ENCODE measurements at places on chromosomes 6 and 20.

GRCh38 chr20:17668432-17668831 lies 13.6 kb downstream of the RRBP1 start:
- no peak for DNase-seq

DNA sequence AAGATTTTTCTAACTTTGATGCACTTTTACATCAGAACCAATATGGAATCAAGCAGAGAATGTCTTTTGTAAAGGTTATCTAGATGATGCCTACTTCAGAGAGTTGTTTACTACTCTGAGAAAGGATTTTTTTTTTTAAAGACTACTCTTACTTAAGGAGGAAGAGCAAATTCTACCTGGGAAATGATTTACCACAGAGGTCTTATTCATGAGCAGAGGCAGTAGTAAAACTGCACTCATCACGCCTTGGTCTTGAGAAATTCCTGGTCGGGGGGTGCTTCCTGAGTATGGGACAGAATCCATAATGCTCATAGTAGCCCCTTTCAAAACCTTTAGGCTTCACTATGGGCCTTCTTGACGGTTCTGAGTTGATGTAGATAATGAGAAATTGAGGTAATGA lies 241.8 kb upstream of the PREP start:
- DNase-seq, result no peak

DNA sequence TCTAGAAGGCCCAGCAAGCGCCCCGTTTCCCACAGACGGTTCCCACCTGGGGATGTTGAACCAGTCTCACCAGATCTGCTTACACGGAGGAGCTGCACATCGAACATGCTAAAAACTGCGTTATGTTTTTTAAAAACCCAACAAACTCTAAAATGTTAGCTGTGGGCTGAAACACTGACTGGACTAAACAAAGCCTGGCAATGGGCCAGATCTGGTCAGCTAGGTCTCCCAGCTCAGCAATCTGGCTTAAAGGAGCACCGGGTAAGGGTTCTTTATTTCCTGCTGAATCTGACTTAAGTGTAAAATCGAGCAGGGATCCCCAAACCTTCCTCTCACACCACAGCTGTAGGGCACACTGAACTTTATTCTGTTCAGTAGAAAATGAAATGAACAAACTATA lies 156.9 kb downstream of the FOXC1 start:
- DNase-seq, result no peak

GRCh38 chr20:46870041-46870440 lies 24.6 kb upstream of the EYA2 start:
- no peak for DNase-seq

DNA sequence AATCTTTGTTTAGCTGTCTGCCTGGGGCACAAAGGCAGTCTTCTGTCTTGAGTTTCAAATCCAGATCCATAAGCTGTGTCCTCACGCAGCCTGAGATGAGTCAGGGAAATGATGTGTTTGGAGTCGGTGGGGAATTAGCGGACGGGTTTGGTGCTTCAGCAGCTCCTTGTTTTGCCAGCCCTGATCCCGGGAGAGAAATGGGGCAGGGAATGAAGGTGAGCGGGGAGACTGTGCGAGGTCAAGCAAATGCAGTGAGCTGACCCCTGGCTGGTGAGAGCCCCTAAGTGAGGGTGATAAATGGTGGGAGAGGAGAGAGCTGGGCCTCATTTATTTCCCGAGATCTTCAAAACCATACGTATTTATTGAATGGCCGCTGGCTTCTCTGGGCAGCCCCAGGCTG lies 21.6 kb downstream of the DUSP22 start:
- DNase-seq, result no peak

GRCh38 chr20:36116807-36117441 lies 37.6 kb upstream of the EPB41L1 start:
- DNase-seq, result no peak

DNA sequence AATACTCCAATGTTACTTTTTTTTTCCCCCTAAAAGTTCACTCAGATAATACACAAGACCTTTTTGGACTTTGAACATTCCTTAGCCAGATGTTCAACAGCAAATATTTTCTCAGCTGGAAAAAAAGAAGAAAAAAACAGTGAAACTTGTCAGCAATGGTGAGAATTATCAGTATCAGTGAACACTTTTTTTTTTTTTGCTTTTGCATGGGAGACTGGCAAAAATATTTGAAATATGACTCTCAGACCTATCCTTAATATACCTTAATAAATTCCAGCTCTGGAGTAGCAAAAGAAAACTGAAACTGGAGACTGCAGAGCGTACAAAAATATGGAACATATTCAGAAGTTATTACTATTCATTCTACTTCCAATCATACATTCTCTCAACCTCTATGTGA lies 92.3 kb downstream of the RFPL4B start:
- no peak for DNase-seq

- DNase-seq, result no peak
These were observed 28.2 kb downstream of the ISM1 start for GRCh38 chr20:13249118-13249797.

DNA sequence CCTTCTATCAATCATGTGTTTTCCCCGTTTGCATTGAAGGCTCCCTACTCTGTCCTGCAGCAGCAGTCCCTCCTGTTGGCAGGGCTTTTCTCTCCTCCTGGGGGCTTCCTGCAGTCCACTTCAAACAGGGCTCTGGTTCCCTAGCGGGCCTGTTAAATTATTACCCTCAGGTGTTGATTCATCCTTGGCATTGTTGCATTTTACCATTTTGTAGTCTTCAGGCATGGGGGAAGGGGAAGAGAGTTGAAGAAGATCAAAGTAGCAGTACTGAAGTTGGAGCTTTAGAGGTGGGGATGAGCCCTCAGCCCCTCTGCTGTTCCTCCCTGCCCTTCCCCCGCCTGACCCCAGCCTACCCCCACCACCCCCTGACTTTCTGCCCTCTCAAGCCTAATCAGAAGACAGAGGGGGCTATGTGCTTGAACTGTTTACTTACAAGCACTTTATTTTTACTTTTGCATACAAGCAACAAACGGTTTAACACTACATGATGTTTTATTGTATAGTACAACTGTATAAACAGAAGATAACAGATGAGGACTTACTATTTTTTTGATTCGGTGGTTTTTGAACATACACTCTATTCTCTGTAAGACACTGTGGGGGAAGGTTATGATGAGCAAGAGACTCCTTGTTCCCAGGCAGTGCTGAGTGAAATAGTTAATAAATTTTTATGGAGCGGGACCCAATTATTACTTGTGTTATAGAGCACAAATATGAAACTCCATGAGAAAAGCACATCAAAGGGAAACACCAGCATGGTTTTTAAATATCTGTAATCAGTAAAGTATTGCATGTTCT lies 169.7 kb downstream of the EYA4 start:
- no peak for DNase-seq

- DNase-seq, result no peak
These were observed 134.0 kb upstream of the HCRTR2 start for GRCh38 chr6:55040102-55040848.

DNA sequence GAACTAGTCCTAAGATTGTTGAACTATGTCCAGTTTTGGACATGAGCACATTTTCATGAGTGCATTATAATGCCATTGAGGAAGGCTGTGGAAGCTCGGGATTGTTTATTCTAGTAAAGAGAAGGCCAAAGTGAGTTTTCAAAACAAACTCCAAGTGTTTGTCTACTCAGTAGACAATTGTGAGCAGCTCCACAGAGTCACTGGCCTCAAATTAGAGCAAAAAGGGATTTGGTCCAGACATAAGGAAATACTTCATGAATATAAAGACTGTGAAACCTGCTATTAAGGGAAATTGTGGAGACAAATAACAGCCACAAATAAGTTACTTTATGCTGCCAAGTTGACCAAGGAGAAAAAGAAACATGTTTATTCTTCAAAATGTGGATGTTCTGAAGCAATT lies 42.6 kb upstream of the PREP start:
- no peak for DNase-seq

DNA sequence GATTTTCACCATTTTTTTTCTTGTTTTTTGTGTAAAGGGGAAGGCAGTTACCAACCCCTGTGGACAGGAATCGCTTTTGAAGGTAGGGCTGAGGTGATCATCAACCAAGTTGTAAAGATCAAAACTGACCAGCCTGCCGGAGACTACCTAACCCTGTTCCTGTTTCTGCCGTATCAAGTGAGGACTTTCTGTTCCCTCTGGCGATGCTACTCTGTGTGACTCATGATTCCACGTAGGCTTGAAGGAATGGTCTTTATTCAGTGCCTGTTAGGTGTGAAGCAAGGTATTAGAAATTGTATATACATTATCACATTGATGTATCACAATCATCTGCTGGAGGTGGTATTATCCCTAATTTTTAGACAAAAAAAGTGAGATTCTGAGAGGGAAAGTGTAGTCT lies 161.3 kb downstream of the SOX4 start:
- DNase-seq, result no peak

- no peak for DNase-seq
These were observed 1830.0 kb upstream of the DEFB115 start for GRCh38 chr20:29427201-29428060.

DNA sequence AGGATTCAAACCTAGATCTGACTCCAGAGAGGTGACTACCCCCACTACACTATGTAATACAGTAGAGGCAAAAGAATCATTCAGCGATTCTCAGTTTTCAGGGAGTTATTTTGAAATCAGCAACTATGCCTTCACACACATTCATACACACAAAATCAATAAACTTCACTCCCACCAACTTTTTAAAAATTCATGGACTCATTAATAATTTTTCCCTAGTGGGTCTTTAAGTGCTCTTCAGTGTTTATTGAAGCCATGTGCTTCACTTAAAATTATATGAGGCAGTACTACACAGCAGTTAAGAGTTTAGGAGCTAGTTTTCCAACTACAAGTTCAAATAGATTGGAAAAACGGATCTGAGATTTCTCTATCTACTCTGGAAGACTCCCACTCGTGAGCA lies 452.7 kb upstream of the ADGRB3 start:
- no peak for DNase-seq

GRCh38 chr6:389622-390021 lies 1.9 kb upstream of the IRF4 start:
- no peak for DNase-seq

DNA sequence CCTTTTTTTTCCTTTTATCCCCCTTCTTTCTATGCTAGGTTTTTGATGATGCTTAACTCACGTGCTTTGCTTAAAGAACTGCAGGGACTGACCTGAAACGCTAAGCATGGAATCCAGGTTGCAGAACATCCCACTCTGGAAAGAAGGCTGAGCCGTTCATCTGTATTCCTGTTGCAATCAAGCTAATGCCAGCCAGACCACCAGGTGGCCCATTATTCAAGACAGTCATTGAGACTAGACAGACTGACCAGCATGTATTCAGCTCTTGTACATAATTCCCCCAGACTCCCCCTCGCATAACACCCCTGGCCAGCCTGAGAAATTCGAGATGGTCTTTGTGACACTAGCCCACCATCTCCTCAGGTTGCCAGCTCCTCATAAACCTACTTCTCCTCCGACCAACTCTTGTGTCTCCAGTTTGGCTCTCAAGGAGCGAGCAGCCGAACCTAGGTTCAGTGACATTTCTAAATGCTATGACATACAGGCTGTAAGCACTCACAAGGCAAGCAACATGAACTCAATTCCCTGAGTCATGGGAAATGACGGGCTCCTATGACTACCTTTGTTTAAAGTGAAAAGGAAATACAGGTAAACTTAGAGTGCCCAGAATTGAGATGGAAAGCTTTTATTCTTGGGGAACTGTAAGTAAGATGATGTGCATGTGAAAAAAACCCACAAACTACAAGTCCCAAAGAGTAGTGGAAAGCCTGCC lies 309.3 kb upstream of the CDYL start:
- DNase-seq, result no peak

- DNase-seq, result no peak
These were observed 17.3 kb upstream of the TRIM27 start for GRCh38 chr6:28940858-28941683.

DNA sequence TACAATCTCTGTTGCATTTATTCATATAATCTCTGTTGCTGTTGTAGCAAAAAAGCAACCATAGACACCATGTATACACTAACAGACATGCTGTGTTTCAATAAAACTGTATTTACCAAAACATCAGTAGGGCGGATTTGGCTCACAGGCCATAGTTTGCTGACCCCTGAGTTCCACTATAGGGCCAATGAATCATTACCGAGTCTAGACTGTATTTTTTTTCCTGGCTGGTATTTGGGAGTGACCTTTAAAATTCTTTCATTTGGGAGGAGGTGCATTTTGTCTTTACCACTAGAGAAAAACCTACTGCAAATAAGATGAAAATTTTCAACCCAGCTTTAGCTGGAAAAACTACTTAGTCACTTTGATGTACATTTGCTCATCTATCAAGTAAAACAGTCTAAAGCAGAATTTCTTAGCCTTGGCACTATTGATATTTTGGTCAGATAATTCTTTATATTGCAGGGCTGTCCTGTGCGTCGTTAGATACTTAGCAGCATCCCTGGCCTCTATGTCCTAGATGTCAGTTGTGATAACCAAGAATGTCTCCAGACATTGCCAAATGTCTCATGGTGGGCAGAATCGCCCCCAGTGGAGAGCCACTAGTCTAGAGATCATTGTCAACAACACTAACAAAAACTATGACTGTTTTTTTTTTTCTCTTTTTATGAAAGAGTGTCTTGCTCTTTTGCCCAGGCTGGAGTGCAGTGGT lies 39.5 kb downstream of the DCBLD1 start:
- no peak for DNase-seq

GRCh38 chr6:81981812-81982211 lies 229.3 kb upstream of the TENT5A start:
- no peak for DNase-seq

GRCh38 chr6:153101461-153101860 lies 29.6 kb downstream of the RGS17 start:
- DNase-seq, result no peak

DNA sequence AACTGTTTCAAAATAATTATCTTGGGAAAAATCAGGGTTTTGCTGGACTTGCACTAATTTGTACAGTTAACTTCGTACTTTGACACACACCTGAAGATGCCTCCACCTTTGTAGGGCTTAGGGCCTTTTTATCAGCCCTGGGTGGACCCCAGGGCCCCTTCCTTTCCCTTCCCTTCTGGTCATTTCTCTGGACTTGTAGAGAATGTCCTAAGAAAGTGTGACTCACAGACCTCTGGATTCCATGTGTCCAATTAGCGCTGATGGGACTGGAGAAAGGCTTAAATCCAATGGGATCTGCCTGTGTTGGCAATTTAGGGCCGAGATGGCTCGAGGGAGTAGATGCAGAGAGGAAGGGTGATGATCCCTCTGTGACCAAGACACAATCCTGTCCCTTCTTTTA lies 9.3 kb downstream of the TRIM15 start:
- DNase-seq, result no peak

- DNase-seq, result no peak
These were observed 502.6 kb upstream of the JAG1 start for GRCh38 chr20:11176431-11176830.

DNA sequence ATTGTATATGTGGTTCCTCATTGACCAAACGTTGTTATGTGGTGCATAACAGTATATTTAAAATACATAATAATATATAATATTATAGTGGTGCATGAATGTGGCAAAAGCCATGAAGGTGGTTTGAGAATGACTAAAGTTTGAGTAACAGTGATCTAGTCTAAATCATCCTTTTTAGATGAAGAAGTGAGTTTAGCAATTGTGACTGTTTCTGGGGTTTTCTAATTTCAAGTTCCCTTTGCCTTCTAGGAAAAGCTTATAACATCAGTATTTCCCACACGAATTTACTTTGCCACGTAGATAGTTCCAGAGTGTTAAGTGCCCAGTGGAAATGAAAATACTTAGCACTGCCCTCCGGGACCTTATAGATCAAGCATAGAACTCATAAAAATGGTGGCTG lies 40.9 kb downstream of the ARFGEF2 start:
- no peak for DNase-seq

GRCh38 chr20:44054849-44055248 lies 132.1 kb downstream of the JPH2 start:
- no peak for DNase-seq
